Motor neuron (in vitro differentiated cells): ENCODE measurements at places on chromosomes 16 and 17.

- peak; percentile 72 for ATAC-seq
Measured at GRCh38 chr16:57985204-57986181, 14.6 kb upstream of the CNGB1 start.

DNA sequence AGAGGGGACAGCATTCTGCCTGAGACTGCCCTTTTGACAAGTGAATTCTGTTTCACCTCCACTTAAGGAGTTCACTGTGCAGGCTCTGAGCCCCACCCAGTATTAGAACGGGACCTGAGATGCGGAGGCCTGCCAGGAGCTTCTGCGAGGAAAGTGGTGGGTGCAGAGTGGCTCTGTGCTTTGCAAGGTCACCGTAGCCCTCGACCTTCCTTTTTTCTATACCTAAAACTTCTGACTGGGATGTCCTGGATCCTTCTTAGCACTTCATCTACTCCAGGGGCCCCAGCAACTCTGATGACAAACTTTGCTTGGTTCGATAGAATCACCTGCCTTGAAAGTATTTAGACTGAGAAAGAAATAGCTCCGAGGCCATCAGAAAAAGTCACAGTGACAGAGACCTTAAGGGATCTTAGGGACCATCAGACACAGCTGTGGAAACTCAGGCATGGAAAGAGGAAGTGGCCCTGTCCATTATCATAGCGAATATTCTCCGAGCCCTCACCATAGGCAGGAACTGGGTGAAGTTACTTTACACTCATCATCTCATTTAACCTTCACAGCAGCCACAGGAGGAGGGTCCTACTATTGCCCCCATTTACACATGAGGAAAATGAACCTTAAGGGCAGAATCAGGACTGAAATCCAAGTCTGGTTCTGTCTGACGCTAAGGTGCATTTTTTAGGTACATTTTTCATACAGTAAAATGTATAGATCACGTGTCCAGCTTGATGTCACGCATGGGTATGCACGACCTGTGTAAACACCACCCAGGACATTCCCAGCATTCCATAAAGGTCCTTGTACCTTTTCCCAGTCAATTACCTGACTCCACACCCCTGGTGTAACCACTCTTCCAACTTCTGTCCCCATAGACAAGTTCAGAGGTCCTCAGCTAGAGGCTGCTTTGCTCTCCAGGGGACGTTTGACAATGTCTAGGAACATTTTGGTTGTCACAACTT lies 676 bp upstream of the KRT13 start:
- ATAC-seq, result no peak

DNA sequence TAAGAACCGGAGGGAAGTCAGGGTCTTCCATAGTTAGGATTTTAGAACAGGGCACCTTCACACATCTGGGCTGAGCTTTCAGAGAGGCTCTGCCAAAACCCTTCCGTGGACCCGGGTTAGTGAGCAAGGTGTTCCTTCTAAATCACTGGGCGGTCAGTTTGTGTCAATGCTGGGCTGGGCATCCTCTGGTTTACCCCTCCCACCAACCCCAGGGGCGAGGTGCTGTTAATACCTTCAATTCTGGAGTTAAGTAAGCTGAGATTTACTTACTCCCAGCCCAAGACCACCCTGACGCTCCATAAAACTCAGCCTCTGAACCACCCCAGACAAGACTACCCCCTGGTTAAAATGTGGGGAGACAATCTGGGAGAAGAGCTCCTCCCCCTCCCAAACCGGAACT lies 1.0 kb downstream of the TMEM92 start:
- ATAC-seq, result no peak

- ATAC-seq, result no peak
Measured at GRCh38 chr16:12837756-12838155, 34.1 kb upstream of the CPPED1 start.
